A549 treated with Hydrocortisone at 1 μM for 4 hours (cell line): ENCODE measurements at places on chromosomes 2 and 18. TPM values are rescaled to one million over a fixed set of nuclear protein-coding genes. Genes with fewer than 3 reads are reported as not detected.

The OTX1 gene
- total RNA-seq: 3.1 to 4.0 TPM (median 3.6 TPM) in 5 replicates

The DUSP19 gene
- total RNA-seq: 0.34 to 1.1 TPM (median 0.73 TPM) in 5 replicates

The ARHGAP15 gene
- total RNA-seq: not detected in 5 replicates

The CPO gene
- not detected in 5 replicates for total RNA-seq

The LCT gene
- total RNA-seq: 0.02 to 0.05 TPM (median 0.05 TPM) in 5 replicates

The POTEF gene
- total RNA-seq: not detected in 5 replicates

The RELCH gene
- 11.8 to 15.8 TPM (median 12.4 TPM) in 5 replicates for total RNA-seq

The FABP1 gene
- 0.24 TPM in 1 of 5 replicates, not detected in the others for total RNA-seq

The KCNIP3 gene
- 1.3 to 2.3 TPM (median 1.7 TPM) in 5 replicates for total RNA-seq

The SFT2D3 gene
- total RNA-seq: 4.4 to 6.0 TPM (median 5.5 TPM) in 5 replicates

The CCDC68 gene
- total RNA-seq: 3.6 to 6.3 TPM (median 4.7 TPM) in 5 replicates

The AKAIN1 gene
- not detected in 5 replicates for total RNA-seq

The MTCL1 gene
- total RNA-seq: 47.6 to 59.3 TPM (median 56.0 TPM) in 5 replicates

The SH3BP4 gene
- total RNA-seq: 35.2 to 40.7 TPM (median 38.6 TPM) in 5 replicates

The GREB1 gene
- 2.6 to 3.7 TPM (median 3.1 TPM) in 5 replicates for total RNA-seq

The CHRNG gene
- total RNA-seq: not detected in 5 replicates

The SRD5A2 gene
- 0.02 to 0.06 TPM (median 0.03 TPM) in 5 replicates for total RNA-seq

The PAPOLG gene
- total RNA-seq: 7.6 to 10.2 TPM (median 8.3 TPM) in 5 replicates

The ARHGAP25 gene
- 0.18 to 0.39 TPM (median 0.26 TPM) in 5 replicates for total RNA-seq

The ANKRD62 gene
- not detected in 5 replicates for total RNA-seq

The MROH2A gene
- total RNA-seq: 0.12 to 0.29 TPM (median 0.21 TPM) in 4 of 5 replicates, not detected in the other

The RIT2 gene
- not detected in 5 replicates for total RNA-seq

The FBXO11 gene
- total RNA-seq: 31.5 to 57.2 TPM (median 39.0 TPM) in 5 replicates

The SCYGR6 gene
- total RNA-seq: not detected in 5 replicates

The OTOS gene
- total RNA-seq: not detected in 5 replicates

The SPDYA gene
- 0.16 to 0.21 TPM (median 0.20 TPM) in 5 replicates for total RNA-seq

The DAPL1 gene
- not detected in 5 replicates for total RNA-seq

The FNDC4 gene
- total RNA-seq: 3.5 to 5.8 TPM (median 4.4 TPM) in 5 replicates

The ITGB6 gene
- total RNA-seq: 0.46 to 0.77 TPM (median 0.67 TPM) in 5 replicates

The IL18R1 gene
- 1.0 to 1.4 TPM (median 1.2 TPM) in 5 replicates for total RNA-seq

The MC2R gene
- not detected in 5 replicates for total RNA-seq

The WDFY1 gene
- 29.0 to 41.9 TPM (median 35.9 TPM) in 5 replicates for total RNA-seq

The LRATD1 gene
- 0.05 to 0.10 TPM (median 0.10 TPM) in 5 replicates for total RNA-seq
